Liver (tissue), 10 donors: ENCODE measurements at places on chromosomes 1 and 21.

DNA sequence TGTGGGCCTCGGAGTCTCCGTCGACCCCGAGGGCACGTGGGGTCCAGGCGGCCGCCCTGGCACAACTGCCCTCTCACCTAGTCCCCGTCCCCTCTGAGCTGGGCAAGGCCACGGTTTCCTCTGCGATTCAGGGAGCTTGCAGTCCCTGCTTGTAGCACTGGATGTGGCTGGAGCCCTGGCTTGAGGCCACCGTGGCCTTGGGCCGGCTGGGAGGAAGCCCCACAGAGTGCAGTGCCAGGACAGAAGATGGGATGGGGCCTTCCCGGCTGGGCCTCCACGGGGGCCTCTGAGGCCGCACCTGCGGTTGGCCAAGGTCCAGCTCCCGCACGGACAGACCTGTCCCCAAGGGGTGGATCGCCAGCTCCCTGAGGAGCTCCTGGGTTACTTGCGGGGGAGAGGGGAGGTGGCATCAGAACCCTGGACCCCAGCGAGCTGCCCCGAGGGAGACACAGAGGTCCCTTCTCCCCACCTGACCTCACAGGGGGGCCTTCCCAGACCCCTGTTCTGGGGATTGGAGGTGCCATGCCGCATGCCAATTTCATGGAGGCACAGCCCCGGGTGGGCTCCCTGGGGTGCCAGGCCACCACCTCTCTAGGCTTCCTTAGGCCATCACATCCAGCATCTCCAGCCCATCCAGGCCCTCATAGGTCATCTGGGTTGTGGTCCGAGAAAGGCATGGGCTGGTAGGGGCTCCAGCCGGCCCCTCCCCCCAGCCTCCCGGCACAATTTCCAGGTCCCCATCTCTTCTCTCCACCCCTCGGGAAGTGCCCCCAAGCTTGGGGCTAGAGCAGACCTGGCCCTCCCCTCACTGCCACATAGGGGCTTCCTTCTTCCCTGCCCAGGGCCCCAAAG is 80.8 kb downstream of the MORN1 start:
- H3K4me1 ChIP-seq, result peaks cover 7% of the 10 kb centered on the region
- H3K4me3 ChIP-seq, result no peak overlapping the region
- H3K36me3 ChIP-seq, result peaks cover 21% of the 10 kb centered on the region
- H3K27me3 ChIP-seq, result no peaks in the 10 kb centered on the region
- no peak overlapping the region for H3K27ac ChIP-seq

DNA sequence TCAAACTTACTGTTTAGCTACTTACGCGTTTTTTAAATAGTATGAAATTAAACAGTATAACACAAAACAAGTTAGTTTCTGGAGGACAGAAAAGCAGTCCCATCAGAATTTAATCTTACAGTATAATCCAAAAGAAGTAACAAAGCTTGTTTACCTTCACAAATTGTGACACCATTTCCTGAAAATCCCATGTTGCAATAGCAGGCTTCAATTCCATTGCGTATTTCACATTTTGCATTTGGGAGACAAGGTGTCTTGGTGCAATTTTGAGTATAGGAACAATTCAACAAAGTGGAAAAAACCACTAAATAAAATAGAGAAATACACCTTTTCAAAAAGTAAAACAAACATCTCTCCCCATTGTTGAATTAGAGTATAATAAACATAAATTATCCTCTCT is 1.6 kb downstream of the ADGRL4 start:
- no peaks in the 10 kb centered on the region for H3K36me3 ChIP-seq
- H3K27ac ChIP-seq, result no peak overlapping the region
- peaks cover 2% of the 10 kb centered on the region for H3K27me3 ChIP-seq

DNA sequence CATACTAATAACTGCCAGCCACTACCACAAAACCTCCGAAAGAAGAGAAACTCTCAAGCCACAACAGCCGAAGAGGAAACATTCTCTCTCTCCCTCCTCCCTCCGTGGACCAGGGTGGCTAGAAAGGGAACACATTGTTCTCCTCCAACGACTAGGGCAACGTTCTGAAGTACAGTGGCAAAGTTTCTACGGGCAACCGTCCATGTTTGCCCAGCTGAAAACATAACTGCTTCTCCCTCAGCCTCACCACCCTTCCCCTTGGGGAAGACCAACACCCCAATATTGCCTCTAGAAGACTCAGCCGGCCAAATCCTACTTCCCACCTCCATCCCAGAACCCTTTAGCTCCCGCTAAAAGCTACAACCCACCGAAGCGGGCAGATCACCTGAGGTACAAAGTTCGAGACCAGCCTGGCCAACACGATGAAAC is 2.0 kb downstream of the GLUL start:
- H3K36me3 ChIP-seq, result peaks cover 38% of the 10 kb centered on the region
- no peaks in the 10 kb centered on the region for H3K27me3 ChIP-seq
- peaks cover 47% of the 10 kb centered on the region for H3K4me1 ChIP-seq
- no peak for DNase-seq
- peak overlapping the region; percentile 97 for H3K27ac ChIP-seq
- peak overlapping the region; percentile 88 for H3K4me3 ChIP-seq

DNA sequence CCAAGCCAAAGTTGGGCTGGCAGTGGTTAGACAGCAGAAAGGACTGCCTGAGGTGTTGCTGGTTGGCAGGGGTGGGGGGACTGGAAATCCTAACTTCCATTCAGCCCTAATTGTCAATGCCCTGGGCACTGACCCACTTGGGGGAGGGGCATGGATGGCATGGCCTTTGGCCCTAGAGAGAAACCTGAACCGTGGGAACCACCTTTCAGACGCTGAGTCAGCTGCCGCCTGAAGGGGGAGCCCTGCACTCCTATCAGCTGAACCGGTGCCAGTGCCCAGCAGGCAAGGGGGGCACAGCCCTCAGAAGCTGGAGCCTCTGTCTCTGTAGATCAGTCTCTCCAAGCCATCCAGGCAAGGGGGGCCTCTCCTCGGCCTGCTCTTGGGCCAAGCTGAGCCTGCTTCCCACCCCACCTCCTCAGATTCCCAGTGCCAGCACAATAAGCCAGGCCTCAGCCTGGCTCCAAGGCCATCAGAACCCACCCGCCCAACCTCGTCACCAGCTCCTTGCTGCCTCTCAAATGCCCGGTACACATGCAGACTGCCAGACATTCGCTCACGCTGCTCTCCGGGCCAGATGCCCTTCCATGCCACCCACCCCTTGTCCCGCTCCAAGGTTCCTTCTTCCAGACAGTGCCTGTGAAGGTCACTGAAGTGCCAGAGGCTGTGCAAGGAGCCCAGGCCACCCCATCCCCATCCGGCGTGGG is 11.6 kb downstream of the TINAGL1 start:
- no peaks in the 10 kb centered on the region for H3K27me3 ChIP-seq
- H3K4me3 ChIP-seq, result no peak overlapping the region
- peak overlapping the region; percentile 51 for H3K27ac ChIP-seq
- DNase-seq, result no peak
- peaks cover 36% of the 10 kb centered on the region for H3K4me1 ChIP-seq

GRCh38 chr1:185533596-185533995 is 200.6 kb upstream of the HMCN1 start:
- DNase-seq, result no peak
- no peaks in the 10 kb centered on the region for H3K27me3 ChIP-seq
- peaks cover 15% of the 10 kb centered on the region for H3K4me1 ChIP-seq
- H3K4me3 ChIP-seq, result no peak overlapping the region
- no peaks in the 10 kb centered on the region for H3K36me3 ChIP-seq

DNA sequence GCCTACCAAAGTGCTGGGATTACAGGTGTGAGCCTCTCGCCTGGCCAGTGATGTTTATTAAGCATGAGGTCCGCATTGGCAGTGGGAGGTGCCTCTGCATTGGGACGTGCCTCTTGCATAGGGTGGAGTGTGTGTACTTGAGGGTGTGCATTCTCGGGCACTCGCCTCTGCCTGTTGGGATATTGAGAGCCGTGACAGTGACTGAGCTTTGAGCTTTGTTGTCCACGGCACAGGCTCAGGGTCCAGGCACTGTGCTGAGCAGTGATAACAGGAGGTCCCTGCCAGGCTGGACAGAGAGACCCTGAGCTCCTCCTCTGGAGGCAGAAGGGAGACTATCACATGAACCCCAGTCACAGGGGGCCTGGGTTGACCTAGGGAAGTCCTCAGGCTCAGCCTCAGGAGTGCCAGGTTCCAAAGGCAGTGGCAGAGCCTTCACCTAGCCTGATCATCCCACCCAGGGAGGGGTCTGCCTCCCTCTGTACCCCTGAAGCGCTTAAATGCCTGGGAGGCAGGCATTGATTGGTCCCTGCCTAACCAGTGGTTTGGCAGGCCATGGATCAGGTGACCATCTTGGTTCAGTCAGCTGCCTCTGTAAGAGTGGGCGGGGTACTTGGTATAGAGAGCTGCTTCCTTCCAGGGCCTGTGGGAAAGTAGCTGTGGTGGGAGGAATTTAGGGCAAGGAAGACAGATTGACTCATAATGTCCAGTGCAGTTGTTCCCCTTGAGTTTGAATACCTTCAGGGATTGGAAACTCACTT is 213.8 kb upstream of the TMEM51 start:
- DNase-seq, result no peak
- no peak overlapping the region for H3K4me3 ChIP-seq
- no peaks in the 10 kb centered on the region for H3K27me3 ChIP-seq
- peaks cover 3% of the 10 kb centered on the region for H3K4me1 ChIP-seq
- no peaks in the 10 kb centered on the region for H3K36me3 ChIP-seq

GRCh38 chr1:27593678-27594563 is 10.0 kb downstream of the AHDC1 start:
- H3K4me1 ChIP-seq, result peaks cover 2% of the 10 kb centered on the region
- no peak overlapping the region for H3K27ac ChIP-seq
- no peak for DNase-seq
- H3K27me3 ChIP-seq, result no peaks in the 10 kb centered on the region
- H3K4me3 ChIP-seq, result no peak overlapping the region
- no peaks in the 10 kb centered on the region for H3K36me3 ChIP-seq

- DNase-seq, result no peak
- no peaks in the 10 kb centered on the region for H3K36me3 ChIP-seq
- H3K27ac ChIP-seq, result no peak overlapping the region
- no peak overlapping the region for H3K4me3 ChIP-seq
- no peaks in the 10 kb centered on the region for H3K27me3 ChIP-seq
Observed at GRCh38 chr1:202553560-202554038, 156.7 kb downstream of the SYT2 start.

DNA sequence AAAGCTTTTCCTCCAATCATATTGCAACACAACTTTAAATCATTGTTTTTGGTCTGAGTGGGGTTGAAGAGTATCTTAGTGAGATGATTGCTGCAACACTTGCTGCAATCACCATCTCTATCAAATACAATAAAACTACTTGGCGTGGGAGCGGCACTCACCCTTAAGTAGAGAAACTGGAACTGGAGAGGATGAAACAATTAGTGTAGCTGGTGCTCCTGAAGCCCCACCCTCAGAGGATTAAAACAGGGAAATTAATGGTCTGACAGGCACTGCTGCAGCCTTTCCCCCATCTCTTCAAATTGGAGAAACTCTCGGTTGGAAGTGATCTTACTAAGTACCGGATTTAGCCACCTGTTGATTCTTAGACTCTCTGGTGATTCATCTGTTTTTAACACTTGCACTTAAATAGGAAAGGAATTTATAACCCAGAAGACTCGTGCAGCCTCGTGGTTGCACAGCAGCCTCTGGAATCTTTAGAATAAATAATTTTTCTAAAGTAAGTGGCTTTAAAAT is 80.5 kb upstream of the KIF26B start:
- no peak overlapping the region for H3K4me3 ChIP-seq
- H3K27me3 ChIP-seq, result no peaks in the 10 kb centered on the region
- H3K36me3 ChIP-seq, result no peaks in the 10 kb centered on the region
- H3K27ac ChIP-seq, result no peak overlapping the region
- no peaks in the 10 kb centered on the region for H3K4me1 ChIP-seq

DNA sequence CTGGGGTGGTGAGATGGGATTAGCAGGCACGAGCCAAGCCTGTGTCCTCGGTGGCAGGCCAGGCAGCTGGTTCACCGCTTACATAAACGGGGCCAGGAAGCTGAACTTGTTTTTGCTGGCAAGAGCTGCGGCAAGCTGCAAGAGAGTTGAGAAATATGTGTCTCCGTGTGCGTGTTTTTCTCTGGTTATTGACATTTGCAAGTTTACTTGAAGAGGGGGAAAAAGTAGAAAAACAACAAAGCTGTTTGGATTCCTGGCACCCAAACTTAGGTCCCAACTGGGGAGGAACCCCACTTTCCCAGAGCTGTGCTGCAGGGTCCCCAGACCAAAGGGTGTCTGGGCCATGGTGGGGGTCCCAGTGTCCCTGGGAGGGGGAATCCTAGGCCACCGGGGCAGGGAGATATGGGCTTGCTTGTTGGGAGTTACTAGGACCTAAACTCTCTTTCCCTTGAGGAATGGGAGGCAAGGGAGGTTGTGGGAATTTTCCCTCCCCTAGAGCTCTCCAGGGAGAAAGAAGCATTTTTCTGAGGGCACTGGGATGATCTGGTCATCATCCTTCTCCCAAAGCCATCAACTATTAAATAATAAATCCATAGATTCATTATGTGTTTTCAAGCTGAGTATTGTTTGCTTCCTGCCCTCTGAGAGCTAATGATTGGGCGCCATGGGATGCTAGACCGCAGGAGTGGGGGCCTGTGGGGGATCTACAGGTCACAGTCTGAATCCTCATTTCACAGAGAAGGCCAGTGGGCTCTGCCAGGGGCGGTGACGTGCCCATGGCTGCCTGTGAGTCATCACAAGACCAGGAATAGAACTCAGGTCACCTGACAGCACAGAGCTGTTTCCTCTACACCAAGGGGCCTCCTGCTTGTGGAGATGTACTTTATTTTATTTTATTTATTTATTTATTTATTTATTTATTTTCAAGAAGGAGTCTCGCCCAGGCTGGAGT is 14.8 kb downstream of the IL6R start:
- DNase-seq, result peak; percentile 58
- peaks cover 47% of the 10 kb centered on the region for H3K4me1 ChIP-seq
- H3K4me3 ChIP-seq, result no peak overlapping the region
- peak overlapping the region; percentile 98 for H3K27ac ChIP-seq
- H3K36me3 ChIP-seq, result no peaks in the 10 kb centered on the region

DNA sequence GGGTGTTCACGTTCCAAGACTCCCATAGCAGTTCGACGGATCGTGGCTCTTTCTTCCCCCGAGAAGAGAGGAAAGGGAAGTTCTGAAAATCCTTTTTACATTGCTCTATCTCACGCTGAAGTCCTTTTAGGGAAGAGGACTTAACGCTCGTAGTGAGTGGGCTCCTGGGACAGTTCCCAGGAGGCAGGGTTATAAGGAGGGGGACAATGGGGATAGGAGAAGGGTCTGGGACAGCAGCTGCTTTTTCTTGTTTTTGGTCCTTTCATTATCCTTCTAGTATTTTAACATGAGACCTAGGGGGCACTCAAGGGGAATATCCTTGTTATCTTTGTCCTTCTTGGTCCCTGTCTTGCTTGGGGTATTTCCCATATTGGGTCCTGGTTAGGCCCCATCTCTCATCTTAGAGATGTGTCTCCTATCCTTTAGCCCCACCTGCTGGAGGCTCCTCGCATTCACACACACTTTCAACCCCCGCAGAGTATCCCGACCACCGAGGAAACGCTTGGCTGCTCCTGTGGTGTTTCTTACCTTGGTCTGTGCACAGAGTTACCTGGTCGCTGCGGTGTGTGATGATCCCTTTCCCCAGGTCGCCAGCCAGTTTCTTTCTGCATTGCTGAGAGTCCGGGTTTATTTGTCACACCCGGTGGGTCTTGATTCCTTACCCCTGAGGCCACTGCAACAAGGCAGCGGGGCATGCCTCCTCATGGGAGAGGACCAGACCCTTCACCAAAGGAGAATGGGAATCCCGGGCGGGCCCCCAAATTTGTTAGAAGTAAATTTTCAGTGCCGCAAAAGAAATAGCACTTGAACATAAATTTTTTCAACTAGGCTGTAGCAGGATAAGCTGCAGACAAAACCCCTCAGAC is 29.7 kb downstream of the SCCPDH start:
- no peaks in the 10 kb centered on the region for H3K27me3 ChIP-seq
- DNase-seq, result peak; percentile 70
- no peaks in the 10 kb centered on the region for H3K4me1 ChIP-seq
- no peak overlapping the region for H3K4me3 ChIP-seq
- no peak overlapping the region for H3K27ac ChIP-seq

GRCh38 chr1:229075217-229075616 is 195.7 kb upstream of the RAB4A start:
- no peaks in the 10 kb centered on the region for H3K27me3 ChIP-seq
- H3K36me3 ChIP-seq, result no peaks in the 10 kb centered on the region
- no peak overlapping the region for H3K4me3 ChIP-seq
- no peaks in the 10 kb centered on the region for H3K4me1 ChIP-seq
- H3K27ac ChIP-seq, result no peak overlapping the region
